ENCODE measurements at places on chromosomes 5 and 9.

GRCh38 chr5:133496631-133497030 is 115.7 kb downstream of the FSTL4 start:
- no peak for DNase-seq

- no peak for DNase-seq
These were observed 155.2 kb upstream of the ISL1 start for GRCh38 chr5:51227963-51228470.

- no peak for DNase-seq
These were observed 38.4 kb downstream of the RCL1 start for GRCh38 chr9:4831119-4831518.

- no peak for DNase-seq
These were observed 31.3 kb downstream of the SPRY4 start for GRCh38 chr5:142293486-142293885.

DNA sequence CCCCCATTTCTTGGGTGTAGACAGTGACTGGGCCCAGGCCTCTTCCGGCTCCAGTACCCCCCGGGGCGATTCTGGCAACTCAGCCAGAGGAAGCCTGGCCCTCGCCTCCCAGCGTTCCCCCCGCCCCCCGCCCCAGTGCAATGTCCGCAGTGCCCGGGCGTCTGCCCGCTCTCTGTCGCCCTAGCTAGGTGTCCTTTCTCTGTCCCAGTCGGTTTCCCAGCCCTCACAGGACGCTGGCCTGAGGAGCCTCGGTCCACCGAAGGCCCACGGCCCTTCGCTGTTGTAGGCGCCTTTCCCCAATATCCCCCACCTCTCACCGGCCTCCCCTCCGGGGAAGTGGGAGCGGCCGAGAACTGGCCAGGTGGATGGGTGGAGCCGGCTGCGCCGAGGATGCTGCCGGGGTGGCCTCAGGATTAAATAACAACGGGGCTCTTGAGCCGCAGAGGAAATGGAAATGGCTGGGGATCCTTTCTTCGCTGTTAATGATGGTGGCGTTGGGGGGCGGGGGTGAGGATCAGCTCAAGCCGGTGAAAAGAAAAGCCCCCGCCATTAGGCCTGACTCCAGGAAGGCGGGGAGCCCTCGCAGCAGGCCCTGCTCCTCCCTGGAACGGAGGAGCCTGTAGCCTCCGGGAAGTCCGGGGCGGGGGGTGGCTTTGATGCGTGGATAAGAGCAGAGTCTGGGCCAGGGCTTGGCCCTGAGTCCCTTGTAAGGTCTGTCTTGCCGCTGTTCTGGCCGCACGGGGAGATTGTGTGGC is 1.1 kb upstream of the SPRY4 start:
- DNase-seq, result no peak

DNA sequence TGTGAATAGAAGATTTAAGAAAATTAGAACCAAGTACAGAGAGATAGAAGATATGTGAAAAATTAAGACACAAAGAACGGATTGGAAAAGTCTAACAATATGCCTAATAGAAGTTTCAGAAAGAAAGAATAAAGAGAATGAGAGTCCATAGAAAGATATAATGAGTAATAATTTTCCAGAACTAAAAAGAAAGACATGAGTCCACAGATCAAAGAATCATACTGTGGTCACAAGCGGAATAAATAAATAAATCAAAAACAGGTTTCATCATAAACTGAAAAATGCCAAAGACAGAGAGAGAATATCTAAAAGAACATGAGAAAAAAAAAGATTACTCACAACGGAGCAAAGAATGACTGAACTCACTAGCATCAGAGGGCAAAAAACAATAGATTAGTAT is 32.9 kb downstream of the FEM1C start:
- no peak for DNase-seq

DNA sequence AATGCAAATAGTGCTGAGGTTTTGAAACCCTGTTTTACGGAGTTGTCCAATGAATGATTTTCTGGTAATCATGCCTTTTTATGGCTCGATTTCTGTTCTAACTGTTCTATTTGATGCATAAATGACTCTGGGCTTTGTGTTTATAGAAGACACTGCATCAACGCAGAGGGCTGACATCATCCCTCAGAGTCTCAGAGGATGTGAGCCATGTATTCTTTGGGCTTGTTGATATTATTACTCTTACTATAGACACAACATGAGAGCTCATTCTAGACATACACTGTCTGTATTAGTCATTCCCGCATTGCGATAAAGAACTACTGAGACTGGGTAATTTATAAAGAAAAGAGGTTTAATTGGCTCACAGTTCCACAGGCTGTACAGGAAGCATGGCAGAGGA is 31.6 kb downstream of the CDH6 start:
- DNase-seq, result no peak

DNA sequence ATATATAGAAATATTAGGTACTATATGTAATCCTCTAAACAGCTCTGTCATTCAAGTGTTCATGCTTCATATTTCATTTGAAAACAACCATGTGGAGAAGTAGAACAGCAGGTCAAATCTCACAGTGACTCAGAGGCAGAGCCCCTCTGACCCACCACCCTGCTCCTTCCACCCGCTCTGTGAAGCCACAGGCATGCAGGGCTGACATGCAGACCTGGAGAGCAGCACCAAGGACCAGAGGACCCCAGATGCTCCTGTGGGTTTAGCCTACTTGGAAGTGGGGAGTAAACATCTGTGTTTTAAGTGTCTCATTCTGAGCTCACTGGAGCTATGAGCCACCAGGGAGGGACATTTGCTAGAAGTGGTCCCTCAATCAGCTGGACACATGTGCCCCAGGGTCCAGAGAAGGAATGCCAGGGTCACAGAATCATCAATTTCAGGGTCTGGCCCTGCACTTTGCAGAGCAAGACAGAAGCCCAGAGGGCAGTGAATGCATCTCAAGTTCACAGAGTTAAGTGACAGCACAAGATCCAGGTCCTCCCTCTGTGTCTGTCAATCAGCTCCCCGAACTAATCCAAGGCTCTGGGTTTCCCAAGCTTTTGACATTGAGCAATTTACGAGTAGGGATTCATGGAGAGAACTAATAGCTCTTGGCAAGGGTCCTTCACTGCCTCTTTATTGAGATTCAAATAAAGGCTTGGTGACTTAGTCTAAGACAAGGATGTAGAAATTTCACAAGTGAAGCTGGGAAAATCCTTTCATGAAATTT is 441.1 kb downstream of the SEMA5A start:
- no peak for DNase-seq

Measured in NK-92 treated with Interleukin-12 subunit alpha and Interleukin-12 subunit beta, amount 100 ng/mL, for 24 hours (cell line).